Stimulated activated CD8-positive, alpha-beta memory T cell treated with anti-CD3 and anti-CD28 coated beads, Interleukin-4, amount 100 ng/mL, for 4 hours (primary cell): ENCODE measurements at places on chromosomes 13 and 19.

- DNase-seq: no peak
These were observed 12.8 kb upstream of the MADCAM1 start for GRCh38 chr19:483332-484072.

- DNase-seq: no peak
These were observed 473.2 kb downstream of the DCT start for GRCh38 chr13:94006296-94006695.

DNA sequence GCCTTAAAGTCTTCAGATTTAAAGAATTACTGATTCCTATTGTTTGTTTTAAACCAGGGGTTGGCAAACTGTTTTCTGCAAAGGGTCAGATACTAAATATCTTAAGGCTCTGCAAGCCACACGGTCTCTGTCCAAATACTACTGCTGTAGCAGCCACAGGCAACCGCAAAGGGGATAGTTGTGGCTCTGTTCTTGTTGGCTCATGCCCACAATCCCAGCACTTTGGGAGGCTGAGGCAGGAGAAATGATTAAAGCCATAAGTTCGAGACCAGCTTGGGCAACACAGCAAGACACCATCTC is 22.4 kb downstream of the RANBP3 start:
- no peak for DNase-seq

GRCh38 chr19:49613374-49613773 is 22.4 kb downstream of the PRR12 start:
- no peak for DNase-seq

DNA sequence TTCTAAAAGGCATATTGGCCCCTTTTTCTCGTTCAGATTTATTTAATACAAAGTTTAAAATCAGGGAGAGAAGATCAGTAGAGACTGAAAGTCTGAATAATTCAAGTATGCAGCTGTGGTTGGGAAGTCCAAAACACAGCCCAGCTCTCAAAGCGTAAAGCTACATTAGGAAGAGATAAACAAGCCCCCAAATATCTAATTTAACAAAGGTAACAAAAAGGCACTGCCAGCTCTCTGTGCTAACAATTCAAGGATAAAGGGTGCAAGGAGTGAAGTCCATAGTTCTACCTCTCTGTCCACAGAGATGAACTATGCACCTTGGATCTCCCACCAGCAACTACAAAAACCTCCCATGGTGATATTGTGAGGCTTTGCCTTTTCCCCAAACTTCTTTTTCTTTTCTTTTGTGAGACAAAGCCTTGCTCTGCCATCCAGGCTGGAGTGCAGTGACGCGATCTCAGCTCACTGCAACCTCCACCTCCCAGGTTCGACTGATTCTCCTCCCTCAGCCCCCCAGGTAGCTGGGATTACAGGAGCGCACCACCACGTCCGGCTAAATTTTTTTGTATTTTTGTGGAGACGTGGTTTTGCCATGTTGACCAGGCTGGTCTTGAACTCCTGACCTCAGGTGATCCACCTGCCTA is 104.4 kb downstream of the LHFPL6 start:
- DNase-seq: no peak

DNA sequence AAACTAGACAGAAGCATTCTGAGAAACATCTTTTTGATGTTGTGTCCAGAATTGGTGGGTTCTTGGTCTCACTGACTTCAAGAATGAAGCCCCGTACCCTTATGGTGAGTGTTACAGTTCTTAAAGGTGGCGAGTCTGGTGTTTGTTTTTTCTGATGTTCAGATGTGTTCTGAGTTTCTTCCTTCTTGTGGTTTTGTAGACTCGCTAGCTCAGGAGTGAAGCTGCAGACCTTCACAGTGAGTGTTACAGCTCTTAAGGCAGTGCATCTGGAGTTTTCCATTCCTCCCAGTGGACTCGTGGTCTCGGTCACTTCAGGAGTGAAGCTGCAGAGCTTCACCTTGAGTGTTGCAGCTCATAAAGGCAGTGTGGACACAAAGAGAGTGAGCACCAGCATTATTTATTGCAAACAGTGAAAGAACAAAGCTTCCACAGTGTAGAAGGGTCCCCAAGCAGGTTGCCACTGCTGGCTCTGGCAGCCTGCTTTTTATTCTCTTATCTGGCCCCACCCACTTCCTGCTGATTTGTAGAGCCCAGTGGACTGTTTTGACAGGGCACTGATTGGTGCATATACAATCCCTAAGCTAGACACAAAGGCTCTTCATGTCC is 1820.8 kb downstream of the UQCRFS1 start:
- no peak for DNase-seq

DNA sequence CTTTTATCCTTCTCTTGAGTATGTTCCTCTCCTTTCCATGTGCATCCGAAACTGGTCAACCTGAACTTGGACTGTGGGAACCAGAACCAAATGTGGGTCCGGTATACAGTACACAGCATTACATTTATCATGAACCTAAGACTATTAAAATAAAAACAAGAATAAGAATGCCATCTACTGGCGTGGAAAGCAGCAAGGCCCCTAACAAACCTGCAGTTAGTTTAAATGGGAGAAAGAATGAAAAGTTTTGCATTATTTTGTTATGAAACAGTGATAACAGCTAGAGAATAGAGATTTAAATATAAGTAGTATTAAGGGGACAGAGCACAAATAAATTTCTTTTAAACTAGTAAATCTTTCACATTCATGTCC is 159.5 kb downstream of the RBM26 start:
- no peak for DNase-seq

DNA sequence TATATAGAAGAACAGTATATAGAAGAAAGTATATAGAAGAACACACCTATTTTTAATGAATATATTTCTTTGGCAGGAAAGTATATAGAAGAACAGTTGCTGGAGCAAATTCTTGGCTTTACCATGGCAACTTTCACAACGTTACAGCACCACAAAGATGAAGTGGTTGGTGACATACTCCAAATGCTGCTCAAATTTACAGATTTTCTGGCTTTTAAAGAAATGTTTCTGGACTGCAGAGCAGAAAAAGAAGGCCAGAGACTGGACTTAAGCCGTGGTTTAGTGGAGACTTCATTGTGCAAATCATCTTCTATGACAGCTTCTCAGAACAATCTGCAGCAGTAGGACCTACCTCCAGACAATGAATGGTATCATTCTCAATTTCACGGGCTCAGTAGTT is 24.3 kb upstream of the RFXAP start:
- DNase-seq: no peak

DNA sequence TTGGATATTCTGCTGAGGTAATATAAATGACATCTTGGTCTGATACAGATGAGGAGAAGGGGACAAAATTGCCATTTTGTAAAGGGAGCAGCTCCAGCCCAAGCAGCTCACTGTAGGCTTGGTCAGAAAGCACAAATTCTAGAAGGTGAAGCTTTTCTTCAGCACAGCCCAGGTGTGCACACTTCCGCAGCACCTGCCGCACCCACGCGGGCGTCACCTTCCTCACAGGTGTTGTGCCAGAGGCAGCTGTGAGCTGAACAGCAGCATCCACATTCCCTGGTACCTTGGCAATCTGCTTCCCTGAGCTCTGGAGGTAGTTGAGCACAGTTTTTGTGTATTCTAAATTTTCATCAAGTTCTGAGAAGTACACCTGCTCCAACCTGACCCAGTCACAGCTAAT is 79.0 kb downstream of the SACS start:
- no peak for DNase-seq

- DNase-seq: peak; percentile 22
These were observed 5.1 kb downstream of the CD37 start for GRCh38 chr19:49340069-49340864.

- DNase-seq: no peak
These were observed 30.3 kb downstream of the LAMP1 start for GRCh38 chr13:113327391-113327765.

GRCh38 chr13:106657104-106657503 is 89.2 kb upstream of the ARGLU1 start:
- DNase-seq: no peak

GRCh38 chr13:96090240-96091101 is 564 bp downstream of the HS6ST3 start:
- DNase-seq: no peak

DNA sequence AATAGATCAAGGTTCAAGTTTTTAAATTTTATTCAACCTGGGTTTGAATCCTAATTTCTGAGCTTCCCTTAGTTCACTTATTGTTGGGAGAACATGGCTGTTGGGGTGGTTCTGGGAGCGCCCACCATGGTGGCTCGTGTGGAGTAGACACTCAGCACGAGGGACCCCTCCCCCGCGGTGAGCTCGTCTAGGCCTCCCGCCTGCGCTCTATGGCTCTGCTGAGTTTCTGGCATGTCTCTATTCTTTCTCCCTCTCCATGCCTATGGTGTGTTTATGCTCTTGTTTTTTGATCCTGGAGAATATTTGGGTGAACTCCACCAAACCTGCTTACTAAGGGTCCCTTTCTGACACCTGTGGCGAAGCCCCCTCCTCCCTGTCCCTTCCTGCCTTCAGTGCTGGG is 1.6 kb upstream of the EPN1 start:
- no peak for DNase-seq

DNA sequence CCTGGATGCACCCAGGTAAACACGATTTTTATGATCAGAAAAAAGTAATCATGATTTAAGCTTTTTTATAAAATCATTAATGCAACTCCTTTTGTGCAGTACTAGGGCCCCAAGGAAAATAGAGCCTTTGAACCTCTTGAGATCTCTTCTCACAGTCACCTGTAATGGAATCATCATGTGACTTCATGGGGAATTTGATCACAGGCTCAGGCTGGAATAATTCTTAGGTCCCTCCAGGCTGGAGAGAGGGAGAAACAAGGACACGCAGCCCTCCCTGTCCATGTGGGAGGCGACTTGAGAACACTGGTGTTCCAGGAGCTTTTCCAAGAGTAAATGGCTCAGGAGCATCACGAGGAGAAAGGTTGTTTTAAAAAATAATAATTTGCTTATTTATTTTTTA is 156.1 kb downstream of the NUFIP1 start:
- no peak for DNase-seq

- no peak for DNase-seq
These were observed 107.0 kb downstream of the SLITRK5 start for GRCh38 chr13:87778128-87778527.

DNA sequence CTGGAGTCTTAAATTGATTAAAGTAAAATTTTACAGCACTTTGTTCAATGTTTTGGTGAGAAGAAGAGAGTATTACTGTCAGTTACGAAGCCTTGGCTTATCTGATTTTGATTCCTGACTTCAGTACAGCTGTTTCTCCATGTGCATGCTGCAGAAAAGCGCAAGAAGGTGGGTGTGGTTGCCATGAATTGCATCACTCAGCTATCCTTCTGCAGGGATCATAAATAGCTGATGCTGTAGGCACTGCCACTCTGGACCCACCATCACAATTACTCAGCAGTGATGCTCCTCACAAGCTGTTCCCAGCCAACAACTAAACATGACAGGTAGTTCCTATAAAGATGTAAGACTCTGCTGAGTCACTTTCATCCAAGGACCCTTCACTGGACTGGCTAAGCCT is 321.2 kb downstream of the IRS2 start:
- DNase-seq: no peak

DNA sequence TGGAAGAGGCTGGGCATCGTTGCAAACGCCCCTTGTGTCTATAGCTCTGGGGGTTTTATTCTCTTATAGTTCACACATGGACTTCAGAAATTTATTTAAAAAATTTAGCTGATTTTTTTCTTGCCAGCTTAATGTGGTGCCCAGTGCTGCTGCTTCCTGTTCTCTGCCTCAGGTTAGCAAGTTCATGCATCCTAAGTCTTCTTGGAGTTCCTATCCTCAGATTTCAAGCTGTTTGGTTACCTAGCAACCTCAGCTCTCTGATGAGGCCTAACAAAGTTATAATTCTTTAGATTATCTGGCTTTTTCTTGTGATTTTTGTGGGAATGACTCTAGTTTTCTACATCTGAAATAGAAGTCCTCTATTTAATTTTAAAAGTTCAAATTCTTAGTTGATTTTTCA is 250.9 kb downstream of the MAB21L1 start:
- DNase-seq: no peak

GRCh38 chr13:42653679-42654078 is 79.7 kb downstream of the TNFSF11 start:
- DNase-seq: no peak

- DNase-seq: no peak
These were observed 673 bp downstream of the ZNF486 start for GRCh38 chr19:20167651-20168122.

DNA sequence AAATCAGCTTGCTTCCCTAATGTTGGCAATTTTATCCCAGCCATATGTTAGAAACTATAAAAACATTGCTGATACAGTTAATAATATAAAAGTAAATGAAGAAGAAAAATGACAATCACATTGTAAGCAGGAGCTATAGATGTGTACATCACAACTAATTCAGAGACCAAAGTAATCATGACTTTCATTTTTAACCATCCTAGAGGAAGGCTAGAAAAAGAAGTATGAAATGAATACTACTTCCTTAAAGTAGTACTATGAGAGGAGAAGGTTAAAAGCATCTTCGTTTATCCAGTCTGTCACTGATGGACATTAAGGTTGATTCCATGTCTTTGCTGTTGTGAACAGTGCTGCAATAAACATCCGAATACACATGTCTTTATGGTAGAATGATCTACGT is 135.5 kb downstream of the IRS2 start:
- DNase-seq: no peak

- no peak for DNase-seq
These were observed 24.6 kb upstream of the PLPP2 start for GRCh38 chr19:315811-316210.

DNA sequence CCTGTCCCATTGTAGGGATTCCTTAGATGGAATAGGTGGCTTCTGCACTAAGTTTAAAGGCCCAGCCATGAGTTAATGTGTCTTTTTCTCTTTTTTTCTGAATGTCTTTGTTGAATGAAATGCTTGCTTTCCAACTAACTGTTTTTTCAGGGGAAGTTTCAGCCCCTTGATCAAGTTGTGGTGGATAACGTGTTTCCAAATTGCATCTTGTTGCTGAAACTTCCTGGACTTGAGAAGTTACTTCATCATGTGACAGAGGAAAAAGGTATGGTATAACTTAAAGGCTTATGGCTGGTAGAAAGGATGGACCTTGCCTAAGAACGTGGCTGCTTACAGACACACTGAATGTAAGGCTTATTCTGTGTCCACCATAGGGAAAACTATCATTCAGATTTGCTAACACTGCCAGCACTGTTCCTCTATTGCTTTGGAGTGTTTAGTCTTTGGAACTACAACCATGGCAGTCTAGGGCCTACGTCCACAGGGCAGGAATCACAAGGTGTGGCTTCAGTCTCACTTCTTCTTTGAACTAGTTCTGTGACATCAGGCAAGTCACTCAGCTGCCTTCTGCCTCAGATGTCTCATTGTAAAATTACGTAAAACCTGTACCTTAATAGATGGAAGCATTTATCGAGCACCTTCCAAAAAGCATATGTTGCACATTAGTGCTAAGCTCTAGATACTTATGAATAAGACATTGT is 25.3 kb downstream of the RNASEH2B start:
- DNase-seq: no peak

DNA sequence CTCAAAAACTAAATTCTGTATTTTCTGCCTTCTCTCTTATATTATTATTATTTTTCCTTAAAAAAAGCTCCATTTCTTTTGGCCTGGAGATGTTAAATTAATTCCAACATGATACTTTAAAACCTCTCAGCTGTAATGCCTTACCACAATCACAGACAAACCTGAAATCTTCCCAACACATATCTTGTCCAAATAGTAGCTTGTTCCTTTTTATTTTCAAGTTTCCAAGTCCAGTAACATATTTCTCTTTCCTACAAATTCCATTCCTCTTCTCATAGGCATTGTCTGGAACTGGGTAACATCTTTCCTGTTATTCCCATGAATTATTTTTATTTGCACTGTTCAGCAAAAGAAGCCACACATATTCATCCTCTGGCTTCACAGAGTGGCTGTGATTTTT is 137.0 kb downstream of the SLITRK6 start:
- no peak for DNase-seq

- DNase-seq: no peak
These were observed 1.9 kb upstream of the LINGO3 start for GRCh38 chr19:2309734-2310362.
